Activated CD4-positive, CD25-positive, alpha-beta regulatory T cell treated with anti-CD3 and anti-CD28 coated beads, Interleukin-2, amount 50 U/mL, for 24 hours (primary cell): ENCODE measurements at places on chromosomes 6 and 20.

DNA sequence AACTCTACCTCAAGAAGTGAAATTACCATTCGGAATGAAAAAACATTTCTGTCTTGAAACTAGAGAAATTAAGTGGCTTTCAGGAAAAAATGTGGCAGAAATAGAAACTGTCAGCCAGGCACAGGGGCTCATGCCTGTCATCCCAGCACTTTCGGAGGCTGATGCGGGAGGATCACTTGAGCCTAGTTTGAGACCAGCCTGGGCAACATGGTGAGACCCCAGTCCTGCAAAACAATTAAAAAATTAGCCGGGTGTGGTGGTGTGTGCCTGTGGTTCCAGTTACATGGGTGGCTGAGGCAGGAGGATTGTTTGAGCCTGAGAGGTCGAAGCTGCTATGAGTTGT, 7.1 kb upstream of the TMEM181 start:
- no peak for ATAC-seq

GRCh38 chr6:90078513-90079289, 184.4 kb downstream of the GJA10 start:
- ATAC-seq, result peak; percentile 34

DNA sequence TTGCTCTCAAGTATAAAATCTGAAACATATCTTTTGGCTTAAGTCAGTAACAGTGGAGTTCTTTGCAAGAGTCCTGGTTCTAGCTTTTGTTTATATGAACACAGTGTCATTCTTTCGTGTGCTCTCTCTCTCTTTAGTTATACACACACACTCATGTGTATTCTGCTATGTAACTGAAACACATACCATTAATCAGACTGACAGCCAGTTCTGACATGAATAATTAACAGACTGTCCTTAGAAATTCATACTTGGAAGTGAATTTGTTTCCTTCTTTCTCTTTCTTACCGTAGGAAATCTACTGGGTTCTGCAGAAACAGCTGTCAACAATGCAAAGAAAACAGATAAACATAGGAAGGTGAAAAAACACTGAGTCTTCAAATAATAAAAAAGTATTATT, 2.5 kb downstream of the MCM9 start:
- no peak for ATAC-seq

DNA sequence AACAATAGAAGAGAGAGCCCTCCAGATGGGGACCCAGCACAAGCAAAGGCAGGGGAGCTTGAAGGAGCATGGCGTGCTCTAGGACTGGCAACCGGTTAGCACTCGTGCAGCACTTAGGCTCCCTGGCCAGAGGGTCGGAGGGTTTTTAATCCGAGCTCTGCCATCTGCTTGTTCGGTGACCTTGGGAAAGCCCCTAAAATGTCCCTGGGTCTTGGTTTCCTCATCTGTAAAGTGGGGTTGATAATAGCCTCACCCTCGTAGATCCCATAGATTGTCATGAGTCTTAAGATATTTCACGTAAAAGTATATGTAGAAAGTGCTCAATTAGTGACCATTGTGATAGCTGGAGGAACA, 16.6 kb upstream of the HCK start:
- no peak for ATAC-seq

DNA sequence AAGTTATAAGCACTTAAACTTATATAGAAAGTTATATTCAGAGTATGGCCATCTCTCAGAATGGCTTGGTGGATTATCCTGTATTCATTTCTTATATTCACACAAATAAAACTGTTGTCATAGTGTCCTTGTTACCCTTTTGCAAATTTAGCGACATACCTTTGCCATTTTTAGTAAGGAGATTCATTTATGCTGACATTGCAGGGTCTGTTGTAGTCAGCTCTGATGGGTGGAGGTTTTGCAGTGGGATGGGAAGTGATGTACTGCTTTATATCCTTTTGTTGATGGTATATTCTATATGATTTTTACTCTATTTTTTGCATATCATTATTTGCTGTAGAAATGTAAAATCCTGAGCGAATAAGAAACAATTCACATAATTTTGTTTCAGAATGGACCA, 35.9 kb downstream of the SAMD5 start:
- no peak for ATAC-seq

- ATAC-seq, result no peak
Measured at GRCh38 chr20:50187403-50188051, 3.1 kb upstream of the CEBPB start.

DNA sequence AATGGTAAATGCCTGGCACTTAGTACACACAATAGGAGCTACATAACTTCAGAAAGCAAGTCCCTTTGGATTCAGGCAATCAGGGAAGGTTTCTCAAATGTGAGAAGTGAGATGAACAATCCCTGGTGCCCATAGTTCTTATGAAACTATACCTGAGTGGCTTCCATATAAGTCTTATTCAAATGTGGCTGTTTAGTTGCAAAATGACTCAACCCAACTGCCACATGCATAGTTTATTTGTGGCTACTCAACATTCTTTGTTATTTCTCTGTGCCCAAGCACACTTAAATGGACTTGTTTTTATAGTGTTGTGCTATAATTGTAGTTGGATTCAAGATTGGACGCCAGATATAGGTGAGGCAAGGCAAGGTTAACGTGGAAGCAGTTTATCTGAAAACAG, 93.7 kb upstream of the ATXN1 start:
- ATAC-seq, result no peak

GRCh38 chr20:24453869-24454268, 15.6 kb upstream of the SYNDIG1 start:
- ATAC-seq, result no peak

DNA sequence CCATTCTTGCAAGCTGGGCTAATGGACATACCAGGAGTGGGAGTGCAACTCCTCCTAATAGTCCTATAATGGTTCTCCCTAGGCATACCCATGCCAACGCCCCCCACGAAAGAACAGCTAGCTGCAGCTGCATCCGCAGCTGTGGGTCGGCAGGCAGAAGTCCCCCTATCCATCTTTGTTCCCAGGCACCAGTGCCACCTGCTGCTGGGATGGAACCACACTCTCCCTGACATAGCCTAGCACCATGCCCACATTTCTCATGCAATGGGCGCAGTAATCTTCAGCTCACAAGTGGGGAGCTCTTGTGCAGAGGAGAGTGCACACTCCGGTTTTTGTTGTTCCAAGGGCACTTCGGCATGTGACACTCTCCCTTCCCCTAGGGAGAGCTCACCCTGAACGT, 567.8 kb downstream of the GRIK2 start:
- no peak for ATAC-seq

- no peak for ATAC-seq
Measured at GRCh38 chr20:39123185-39123557, 161.0 kb downstream of the DHX35 start.

- peak; percentile 41 for ATAC-seq
Measured at GRCh38 chr6:149209871-149210775, 107.4 kb upstream of the TAB2 start.

- ATAC-seq, result no peak
Measured at GRCh38 chr6:22658934-22659333, 89.6 kb downstream of the HDGFL1 start.

DNA sequence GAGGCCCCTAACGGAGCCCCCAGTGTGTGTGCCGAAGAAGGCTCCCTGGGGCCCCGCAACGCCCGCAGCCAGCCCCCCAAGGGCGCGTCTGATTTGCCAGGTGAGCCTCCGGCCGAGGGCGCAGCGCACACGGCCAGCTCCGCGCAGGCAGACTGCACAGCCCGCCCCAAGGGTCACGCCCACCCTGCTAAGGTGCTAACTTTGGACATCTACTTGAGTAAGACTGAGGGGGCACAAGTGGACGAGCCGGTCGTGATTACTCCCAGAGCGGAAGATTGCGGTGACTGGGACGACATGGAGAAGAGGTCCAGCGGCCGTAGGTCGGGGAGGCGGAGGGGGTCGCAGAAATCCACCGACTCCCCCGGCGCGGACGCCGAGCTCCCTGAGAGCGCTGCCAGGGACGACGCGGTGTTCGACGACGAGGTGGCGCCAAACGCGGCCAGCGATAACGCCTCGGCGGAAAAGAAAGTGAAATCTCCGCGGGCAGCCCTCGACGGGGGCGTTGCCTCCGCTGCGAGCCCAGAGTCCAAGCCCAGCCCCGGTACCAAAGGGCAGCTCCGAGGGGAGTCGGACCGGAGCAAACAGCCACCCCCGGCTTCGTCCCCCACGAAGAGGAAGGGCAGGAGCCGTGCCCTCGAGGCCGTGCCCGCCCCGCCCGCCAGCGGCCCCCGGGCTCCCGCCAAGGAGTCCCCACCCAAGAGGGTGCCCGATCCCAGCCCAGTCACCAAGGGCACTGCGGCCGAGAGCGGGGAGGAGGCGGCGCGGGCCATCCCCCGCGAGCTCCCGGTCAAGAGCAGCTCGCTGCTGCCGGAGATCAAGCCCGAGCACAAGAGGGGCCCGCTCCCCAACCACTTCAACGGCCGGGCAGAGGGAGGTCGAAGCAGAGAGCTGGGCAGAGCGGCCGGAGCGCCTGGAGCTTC, 117.0 kb downstream of the RTN4IP1 start:
- peak; percentile 67 for ATAC-seq

GRCh38 chr6:167829513-167829912, 2.8 kb downstream of the AFDN start:
- no peak for ATAC-seq

DNA sequence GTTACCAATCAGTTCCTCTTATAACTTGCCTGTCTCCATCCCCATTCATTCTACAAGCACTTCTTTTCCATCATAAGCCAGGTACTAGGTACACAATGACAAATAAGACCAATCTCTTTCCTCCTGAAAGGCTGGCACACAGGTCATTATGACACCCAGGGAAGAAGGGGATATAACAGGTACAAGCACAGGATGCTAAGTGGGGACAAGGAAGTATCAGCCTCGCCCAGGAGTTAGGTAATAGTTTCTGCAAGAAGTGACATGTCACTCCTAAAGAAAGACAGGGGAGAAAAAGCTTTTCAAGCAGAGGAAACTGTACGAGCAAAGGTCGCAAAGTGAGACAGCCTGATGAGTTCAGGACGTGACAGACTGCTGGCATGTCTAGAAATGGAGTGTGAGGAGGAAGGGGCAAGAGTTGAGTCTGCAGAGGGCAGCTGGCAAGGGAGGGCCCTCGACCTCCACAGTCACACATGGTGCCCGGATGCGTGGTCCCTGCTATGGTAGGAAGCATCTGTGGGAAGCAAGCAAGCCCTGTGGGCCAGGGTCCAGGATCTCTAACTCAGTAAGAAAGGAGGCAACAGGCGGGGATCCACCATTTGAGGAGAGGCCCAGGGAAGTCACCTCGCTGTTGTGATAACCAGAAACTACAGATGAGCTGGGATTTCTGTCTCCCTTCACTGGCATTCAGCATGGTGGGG, 40.4 kb downstream of the GPLD1 start:
- ATAC-seq, result no peak

DNA sequence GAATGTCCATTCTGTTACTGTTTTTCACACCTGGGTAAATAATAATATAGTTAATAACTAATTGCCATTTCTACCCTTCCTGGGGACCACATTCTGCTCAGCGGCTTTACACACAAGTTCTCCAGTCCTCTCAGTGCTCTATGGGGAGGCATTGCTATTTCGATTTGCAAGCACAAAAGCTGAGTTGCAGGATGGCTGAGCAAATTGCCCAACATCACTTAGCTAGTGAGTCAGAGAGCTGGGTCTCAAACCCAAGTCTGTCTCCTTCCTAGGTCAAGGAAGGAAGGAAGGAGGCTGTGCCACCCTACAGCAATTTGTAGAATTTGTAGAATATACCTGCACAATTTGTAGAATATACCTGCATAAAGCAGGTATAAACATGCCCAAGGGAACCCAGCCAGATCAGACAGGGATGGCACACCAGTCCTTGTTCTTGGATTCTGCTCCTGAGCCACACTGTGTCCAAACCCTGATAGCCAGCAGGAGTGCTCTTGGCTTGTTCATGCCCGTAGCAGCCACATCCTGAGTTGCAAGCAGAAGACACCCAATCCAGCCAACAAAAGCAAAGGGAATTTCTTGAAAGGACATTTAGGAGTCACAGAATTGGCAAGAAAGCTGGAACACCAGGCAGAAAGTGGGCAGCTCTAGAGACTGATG, 56.9 kb downstream of the LY86 start:
- ATAC-seq, result no peak

DNA sequence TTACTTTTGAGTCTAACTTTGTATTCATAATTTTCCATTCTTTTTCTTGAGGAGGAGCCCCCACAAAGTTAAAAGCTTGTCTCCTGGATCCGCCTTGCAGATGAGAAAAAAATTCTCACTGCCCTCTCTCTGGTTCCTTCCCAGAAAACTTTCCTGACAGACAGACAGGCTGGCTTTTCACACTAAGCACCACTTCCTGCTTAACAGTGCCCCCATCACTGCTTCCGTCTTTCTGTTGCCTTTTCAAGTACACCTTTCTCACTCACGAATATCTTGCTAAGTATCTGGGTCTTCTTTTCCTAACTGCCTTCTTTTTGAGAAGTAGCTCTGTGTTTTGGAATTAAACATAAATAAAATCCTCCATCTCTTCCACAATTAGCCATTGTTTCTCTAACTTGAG, 19.8 kb upstream of the LMBRD1 start:
- no peak for ATAC-seq

- no peak for ATAC-seq
Measured at GRCh38 chr20:57387463-57387862, 3.7 kb upstream of the RBM38 start.

- no peak for ATAC-seq
Measured at GRCh38 chr6:29558439-29559079, 973 bp downstream of the UBD start.

DNA sequence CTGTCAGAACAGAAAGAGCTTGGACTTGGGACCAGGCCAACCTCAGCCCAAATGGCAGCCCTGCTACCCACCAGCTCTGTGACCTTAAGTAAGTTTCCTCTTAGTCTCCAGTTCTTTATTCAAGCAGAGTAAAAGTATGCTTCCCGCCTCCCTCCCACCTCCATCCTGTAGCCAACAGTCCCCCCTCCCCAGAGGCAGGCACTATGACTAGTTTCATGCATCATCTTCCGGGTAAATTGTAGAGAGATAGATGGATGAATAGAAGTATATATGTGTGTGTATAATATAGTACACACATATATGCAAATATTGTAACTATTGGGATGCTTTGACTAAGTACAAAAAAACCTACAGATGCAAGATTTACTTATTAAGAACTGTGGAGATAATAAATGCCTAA, 39.5 kb upstream of the B4GALT5 start:
- no peak for ATAC-seq
